ENCODE measurements at places on chromosomes 6 and 20.

GRCh38 chr6:161076181-161076677 is 84.7 kb downstream of the MAP3K4 start:
- no peak for DNase-seq

- no peak for DNase-seq
These were observed 46.4 kb upstream of the SLC35B3 start for GRCh38 chr6:8481727-8482126.

DNA sequence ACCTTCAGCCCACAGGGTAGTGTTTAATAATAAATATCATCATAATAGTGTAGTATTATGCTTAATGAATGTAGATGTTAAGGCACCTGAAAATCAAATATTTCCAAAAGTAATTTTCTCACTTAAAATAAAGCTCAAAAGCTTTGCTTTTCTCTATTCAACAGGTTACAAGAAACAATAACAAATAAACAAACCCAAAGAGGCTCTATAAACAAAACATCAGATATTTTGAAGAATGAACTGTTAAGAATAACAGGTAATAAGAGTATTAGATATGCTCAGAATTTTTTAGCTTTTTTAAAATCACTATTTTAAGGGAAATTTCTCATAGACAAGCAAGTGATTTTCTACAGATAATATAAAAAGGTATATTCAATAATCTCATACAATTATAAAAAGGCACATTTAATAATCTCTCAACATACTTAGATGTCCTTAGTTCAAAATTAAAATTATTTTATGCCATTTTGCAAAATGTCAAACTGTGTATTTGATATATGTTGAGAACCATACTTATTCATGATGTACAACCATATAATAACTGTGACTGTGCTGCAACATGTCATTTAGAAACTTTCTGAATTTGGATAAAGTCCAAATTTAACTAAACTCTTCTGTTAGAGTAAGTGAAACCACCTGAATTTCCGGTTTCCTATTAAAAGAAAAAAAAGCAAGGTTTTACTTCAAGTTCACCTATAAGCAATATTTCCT is 35.8 kb downstream of the PHIP start:
- no peak for DNase-seq

DNA sequence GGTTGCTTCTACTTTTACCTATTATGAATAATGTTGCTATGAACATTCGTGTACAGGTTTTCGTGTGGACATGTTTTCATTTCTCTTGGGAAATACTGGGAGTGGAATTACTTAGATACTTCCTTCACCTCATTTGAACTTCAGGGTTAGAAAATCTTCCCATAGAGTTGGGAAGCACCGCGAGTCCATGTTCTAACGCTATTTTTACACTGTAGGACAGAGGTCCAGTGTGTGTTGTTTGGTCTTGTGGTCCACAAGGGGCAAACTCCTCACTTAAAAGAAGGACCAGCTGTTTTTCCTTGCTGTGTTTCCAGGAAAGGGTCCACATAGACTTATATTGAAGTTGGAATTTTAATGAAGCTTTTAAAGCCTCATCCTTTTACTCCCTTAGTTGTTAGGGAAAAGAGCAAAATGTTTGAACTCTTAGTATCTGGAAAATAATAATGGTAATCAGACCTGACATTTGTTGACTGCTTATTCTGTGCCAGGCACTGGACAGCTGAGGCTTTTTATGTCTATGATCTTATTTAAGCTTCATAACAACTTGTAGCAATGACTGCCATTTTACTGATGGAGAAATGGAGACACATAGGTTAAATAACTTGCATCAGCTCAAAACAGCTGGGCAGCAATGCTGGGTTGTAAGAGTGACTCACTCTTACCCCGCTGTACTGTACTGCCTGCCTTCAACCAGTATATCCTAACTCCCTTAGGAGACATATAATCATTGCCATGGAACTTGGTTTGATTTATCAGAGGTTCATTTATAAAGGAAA is 52.0 kb downstream of the CDC5L start:
- no peak for DNase-seq

- no peak for DNase-seq
These were observed 4.1 kb downstream of the ATP9A start for GRCh38 chr20:51763965-51764602.

DNA sequence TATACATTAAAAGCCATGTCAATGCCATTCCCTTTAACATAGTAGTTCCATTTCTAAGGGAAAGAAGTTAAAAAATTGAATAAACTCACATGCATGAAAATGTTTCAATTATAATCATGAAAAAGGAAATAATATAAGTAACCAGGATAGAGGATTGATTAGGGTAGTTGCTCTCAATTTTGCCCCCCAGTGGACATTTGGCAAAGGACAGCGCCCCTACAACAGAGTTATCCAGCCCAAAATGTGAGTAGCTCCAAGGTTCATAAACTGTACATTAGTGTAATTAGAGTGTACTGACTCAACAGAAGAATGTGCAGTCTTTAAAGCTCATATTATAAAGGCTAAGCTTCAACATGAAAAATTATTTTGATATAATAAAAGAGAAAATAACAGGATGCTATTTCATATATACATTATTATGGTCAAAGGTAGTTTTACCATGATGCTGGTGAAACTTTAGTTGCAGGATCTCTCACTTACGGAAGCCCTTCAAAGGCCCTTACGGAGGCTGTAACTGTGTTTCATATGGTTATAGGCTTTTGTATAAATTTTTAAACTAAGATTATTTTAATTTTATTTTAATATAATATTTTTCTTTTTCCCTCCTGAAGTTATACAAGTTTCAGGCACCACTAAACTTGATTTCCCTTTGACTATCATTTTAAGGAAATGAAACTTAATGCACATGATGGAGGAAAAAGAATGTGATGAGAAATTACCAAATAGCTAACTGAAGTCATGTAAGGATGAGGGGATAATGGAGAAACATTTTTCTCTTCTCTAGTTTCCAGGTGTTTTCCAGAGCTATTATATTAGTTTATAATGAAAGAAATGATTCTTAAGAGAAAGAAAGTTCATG is 403.6 kb downstream of the PLCB1 start:
- DNase-seq = no peak

- DNase-seq = no peak
These were observed 182.3 kb downstream of the THBS2 start for GRCh38 chr6:169071394-169071793.

GRCh38 chr6:40083141-40083920 is 149.1 kb upstream of the MOCS1 start:
- DNase-seq = no peak

GRCh38 chr6:42020967-42021366 is 29.4 kb upstream of the TAF8 start:
- DNase-seq = no peak

DNA sequence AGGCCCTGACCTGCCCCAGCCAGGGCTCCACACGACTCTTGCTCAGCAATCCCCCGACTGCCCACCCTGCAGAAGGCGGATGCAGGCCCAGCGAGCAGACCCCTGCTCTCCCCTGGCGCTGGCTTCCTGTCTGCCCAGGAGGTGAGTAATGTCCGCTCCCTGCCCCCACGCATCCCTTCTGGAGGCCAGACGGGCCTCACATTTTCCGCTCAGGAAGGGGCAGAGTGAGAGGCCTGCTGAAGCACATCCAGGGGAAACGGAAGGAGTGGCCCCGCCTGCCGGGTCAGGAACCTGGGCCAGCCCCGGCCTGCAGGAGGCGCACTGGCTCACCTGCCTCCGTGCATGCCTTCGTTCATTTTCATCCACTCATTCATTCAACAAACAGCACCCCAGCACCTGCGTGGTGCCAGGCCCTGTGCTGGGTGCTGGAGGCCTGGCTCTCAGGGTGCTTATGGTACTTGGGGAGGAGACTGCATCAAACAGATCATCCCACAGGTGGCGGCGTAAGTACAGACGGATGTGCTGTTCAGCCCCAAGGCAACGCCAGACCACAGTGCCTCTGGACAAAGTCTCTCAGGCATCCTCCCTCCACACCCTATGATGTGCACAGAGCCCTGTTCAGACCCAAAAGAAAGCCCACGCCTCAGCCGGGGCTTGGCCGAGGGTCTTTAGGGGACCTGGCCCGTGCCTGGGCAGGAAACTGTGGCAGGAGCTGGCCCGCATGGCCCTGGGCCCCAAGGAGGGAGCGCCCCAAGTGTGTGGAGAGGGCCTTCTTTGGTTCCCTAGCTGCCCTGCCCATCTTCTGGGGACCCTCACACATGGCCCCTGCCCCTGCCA is 112.1 kb downstream of the ASXL1 start:
- peak; percentile 48 for DNase-seq

Data from ovary (tissue), 10 donors.